CD4-positive, alpha-beta T cell treated with Interleukin-12 subunit alpha and Interleukin-12 subunit beta, for 1 hour (primary cell): ENCODE measurements at places on chromosomes 6 and 20.

- no peak for DNase-seq
These were observed 39.4 kb upstream of the MYB start for GRCh38 chr6:135141728-135142127.

DNA sequence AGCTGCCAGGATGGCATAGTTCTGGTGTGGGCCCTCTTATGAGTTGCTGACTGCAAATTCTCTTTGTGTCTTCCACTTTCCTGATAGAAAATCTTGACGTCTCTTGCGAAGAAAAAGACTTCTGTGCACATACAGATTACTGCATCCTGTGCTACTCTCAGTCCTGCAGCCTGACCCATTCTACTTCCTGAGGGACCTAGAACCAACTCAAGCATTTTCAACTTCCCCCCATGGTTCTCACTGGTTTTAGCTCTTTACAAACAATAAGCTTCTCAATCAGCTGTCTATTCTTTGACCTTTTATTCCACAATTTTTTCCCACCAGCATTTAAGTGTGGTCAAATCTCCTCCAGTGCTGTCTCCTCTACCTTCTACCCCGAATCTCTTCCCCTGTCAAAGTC, 13.4 kb upstream of the KLHL32 start:
- DNase-seq, result no peak

GRCh38 chr6:25478973-25479372, 173.0 kb upstream of the SCGN start:
- DNase-seq, result no peak

GRCh38 chr6:44238687-44239350, 8.1 kb upstream of the HSP90AB1 start:
- no peak for DNase-seq

GRCh38 chr6:35490821-35491557, 5.9 kb downstream of the TEAD3 start:
- DNase-seq, result no peak

- no peak for DNase-seq
These were observed 82.4 kb downstream of the PPP1R3G start for GRCh38 chr6:5167501-5167900.

DNA sequence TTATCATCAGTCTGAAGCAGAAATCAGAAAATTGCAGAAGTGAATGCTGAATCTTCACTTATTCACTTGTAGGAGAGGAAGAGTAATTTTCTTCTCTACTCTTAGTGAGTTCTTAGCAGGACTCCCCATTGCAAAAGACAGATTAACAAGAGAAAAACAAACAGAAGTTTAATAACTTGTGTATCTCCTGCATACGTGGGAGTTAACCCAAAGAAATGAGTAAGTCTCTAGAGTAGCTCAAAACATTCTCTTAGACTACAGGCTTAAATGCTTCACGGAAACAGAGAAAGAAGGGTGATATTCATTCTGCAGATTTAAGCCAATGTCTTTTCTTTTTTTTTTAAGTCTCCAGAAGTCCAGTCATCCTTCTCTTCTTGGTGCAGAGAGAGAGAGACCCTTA, 97.9 kb upstream of the TMEM181 start:
- DNase-seq, result no peak

- no peak for DNase-seq
These were observed 1.4 kb downstream of the PREP start for GRCh38 chr6:105401247-105402089.

DNA sequence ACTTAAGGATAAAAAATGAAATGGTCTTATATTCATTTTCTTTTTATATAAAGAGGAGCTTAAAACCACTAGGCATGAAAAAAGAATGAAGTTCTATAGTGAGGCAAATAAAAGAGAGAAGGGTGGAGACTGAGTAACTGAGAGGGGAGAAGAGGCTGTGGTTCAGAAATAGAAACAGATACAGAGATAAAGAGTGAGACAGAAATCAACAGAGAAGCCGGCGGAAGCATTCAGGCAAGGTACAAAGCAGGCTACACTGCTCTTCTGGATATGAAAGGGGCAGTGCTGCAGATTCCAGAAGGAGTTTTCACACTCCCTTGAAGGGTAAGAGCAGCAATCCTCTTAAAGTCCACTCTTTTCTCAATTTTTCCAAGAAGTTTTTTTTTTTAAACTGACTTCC, 29.9 kb downstream of the NFATC2 start:
- DNase-seq, result peak; percentile 44

- no peak for DNase-seq
These were observed 580.1 kb downstream of the TFAP2B start for GRCh38 chr6:51398793-51399192.

GRCh38 chr6:125107896-125108295, 45.7 kb upstream of the TPD52L1 start:
- no peak for DNase-seq

GRCh38 chr6:24568683-24569082, 73.9 kb downstream of the ALDH5A1 start:
- no peak for DNase-seq

DNA sequence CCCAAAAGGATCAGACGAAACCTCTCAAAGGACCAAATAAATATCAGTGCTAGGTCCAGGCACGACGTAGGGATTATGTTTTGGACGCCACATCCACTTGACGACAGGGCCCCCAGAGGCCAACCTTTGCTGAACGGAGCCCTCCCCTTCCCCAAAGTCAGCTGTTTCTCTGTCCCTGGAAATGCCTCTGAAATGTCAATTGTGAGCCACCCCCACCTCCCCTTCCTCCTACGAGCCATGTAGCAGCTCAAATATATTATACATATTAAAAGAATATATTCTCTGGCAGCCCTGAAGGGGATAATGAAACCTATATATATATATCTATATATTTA, 39.6 kb upstream of the BLCAP start:
- DNase-seq, result no peak

GRCh38 chr20:48354903-48355302, 472.9 kb downstream of the PREX1 start:
- no peak for DNase-seq

DNA sequence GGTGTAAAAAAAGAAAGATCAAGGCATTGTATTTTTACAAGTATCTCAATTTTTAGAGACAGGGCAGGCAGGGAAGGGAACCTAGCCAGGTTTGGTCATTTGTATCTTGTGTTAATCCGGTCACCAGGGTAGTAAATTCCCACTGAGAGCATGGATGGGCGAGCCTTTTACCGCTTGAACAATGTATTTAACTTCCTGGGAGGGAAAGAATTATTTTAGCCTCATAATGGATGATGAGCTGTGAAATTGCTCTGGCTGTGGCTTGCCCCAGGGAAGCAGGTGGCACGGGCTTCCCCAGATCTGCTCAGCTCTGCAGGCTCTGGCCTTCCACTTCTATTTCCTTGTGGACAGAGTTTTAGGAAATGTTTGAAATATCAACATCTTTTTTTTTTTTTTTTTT, 72.9 kb downstream of the TOX2 start:
- DNase-seq, result no peak

- DNase-seq, result no peak
These were observed 33.6 kb downstream of the TMX4 start for GRCh38 chr20:7985916-7986315.

- DNase-seq, result no peak
These were observed 11.6 kb downstream of the ZKSCAN4 start for GRCh38 chr6:28240471-28240870.

GRCh38 chr20:20547221-20547875, 165.1 kb downstream of the RALGAPA2 start:
- peak; percentile 7 for DNase-seq

DNA sequence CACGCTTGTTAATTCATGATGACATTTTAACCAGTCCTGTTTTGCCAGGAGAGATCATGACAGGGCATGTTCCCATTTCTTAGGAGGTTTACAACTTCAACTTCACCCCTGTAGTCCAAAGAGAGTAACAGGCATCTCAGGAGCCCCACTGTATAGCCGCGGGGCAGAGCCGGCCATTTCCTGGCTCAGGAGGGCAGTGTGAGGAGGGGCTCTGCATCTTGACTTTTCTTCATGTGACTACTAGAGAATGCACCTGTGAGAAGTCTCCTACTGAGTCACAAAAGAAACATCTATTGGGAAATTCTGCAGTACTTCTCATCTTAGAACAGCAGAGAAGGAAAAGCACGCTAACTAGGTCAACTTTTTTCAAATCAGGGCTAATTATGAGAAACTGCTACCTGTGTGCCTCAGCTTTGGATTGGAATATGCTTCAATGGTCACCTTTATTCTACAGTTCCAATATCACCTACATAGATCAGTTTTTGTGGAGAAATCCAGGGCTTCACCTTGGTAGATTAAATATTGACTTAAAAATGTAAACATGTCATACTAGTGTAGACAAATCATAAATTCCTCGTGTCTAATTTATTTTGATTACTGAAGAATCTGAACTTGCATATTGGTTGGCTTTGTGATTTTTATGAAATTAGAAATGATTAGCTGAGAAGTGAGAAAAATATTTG, 28.6 kb upstream of the SIM1 start:
- no peak for DNase-seq

GRCh38 chr6:82507112-82507511, 143.5 kb downstream of the TPBG start:
- DNase-seq, result no peak

DNA sequence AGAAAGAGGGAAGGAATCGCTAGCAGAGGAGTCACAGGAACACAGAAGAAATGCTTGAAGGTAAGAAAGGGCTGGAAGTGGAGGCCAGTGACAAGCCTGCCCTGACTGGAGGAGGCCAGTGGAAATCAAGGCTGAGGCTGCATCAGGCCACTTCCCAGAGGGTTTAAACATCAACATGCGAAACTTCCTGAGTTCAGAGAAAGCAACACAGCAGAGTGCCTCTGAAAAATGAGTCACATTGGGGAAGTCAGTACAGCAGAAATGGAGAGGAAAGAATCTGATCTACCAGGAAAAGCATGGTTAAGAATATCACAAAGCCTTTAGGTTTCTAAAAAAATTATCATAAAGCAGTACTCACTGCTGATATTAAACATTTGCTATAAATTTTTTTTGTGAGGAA, 23.3 kb downstream of the NAPB start:
- DNase-seq, result no peak

- DNase-seq, result no peak
These were observed 174.4 kb downstream of the SYNE1 start for GRCh38 chr6:152462716-152463115.

- peak; percentile 23 for DNase-seq
These were observed 22.1 kb upstream of the RALGAPA2 start for GRCh38 chr20:20734475-20734948.

- no peak for DNase-seq
These were observed 411.1 kb downstream of the HDGFL1 start for GRCh38 chr6:22980446-22980845.

DNA sequence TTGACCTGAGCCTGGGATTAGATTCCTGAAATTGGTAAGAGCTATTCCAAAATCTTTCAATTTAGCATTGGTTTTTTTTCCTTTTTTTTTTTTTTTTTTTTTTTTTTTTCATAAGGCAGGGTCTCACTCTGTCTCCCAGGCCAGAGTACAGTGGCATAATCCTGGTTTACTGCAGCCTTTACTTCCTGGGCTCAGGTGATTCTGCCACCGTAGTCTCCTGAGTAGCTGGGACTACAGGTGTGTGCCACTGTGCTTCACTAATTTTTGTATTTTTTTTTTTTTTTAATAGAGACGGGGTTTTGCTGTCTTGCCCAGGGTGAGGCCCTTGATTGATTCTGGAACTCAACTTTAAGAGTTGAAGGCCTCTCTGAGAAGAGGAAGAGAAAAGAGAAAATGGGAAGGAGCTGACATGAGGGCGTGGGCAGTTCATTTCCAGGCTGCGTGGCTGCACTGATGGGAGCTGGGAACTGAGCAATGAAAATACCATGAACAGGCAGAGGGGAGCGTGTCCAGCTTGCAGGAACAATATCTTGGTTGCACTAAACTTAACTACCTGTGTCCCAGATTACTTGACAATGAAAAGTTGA, 24.6 kb downstream of the KDM1B start:
- DNase-seq, result no peak

GRCh38 chr20:10306440-10307358, 88.1 kb downstream of the SNAP25 start:
- DNase-seq, result peak; percentile 16

GRCh38 chr6:73823046-73823735, 127.2 kb downstream of the CD109 start:
- no peak for DNase-seq

DNA sequence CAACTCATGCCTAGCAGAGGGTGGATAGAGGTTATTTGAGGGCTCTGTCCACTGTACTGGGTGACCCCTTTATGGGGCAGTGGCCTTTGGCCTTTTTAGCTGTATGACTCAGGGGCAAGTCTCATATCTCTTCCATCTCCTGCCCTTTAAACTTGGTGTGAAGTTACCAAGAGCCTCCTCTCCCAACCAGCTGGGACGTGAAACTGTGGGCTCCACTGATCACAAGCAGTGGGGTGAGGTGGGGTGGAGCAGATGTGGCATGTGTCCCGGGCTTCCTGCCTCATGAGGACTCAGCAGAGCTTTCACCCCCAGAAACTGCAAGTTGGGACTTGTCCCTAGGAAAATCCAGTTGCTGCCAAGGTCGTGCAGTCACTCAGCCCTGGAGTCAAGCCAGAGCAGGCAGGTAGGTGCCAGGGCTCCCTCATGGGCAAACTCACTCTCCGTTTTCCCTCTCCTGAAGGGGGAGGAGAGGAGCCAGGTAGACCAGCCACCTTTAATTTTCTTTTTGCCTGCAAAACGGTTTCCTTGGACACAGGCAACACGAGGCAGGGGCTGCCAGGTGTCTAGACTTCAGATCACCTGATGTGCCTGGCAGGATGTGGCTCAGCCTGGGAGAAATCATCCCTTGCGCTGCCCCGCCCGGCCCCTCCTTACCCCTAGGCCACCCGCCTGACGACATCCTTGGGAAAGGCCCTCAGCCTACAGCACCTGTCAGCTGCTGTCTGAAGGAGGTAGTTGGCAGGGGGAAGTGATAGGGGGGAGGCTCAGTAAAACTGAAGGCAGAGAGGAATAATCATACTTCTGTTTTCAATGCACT, 4.0 kb downstream of the CDKN1A start:
- DNase-seq, result peak; percentile 87

DNA sequence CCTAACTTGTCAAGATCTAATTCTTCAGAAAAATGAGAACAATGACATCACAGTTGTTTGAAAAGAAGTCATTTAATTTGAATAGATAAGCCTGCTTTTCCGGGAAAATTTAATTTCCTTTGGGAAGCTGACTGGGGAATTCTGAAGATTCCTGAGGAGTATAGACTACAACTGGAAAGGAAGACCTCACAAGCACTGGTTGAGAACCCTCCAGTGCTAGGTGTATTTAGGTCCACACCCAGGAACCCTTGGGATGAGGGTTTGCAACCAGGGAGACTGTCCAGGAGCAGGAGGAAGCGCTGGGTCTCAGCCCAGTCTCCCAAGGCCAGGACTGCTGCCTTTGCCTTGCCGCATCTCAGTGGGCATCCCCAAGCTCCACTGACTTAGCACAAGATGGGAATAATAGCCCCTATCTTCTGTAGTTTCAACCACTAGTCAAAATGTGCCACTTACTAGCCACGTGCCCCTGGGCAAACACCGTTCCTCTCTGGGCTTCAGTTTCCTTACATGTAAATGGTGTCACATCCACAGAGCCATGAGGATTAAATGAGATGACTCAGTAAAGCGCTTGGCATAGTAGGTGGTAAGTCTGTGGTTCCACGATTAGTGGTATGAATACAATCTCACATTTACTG, 6.9 kb upstream of the CD93 start:
- no peak for DNase-seq

- DNase-seq, result no peak
These were observed 258.9 kb downstream of the KIF16B start for GRCh38 chr20:16314320-16314719.
